Stimulated activated CD4-positive, alpha-beta T cell treated with anti-CD3 and anti-CD28 coated beads, TNF-alpha, amount 100 ng/mL, for 1 hour (primary cell): ENCODE measurements at places on chromosomes 16 and 17.

DNA sequence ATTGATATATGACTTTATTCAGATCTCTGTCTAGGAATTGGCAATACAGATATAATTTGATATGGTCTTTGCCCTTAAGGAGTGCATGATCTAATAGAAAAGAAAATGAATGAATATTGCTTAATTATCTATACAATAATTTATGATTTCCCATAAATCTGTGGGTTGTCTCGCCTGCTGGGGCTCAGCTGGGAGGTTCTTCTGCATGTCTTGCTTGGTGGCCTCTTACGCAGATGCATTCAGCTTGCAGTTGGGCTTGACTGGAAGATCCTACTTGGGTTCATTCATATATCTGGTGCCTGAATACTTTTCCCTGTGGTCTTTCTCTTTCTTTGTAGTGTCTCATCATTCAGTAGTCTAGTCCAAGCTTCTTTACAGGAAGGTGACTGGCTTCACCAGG is 34.0 kb upstream of the GOT2 start:
- no peak for DNase-seq

- no peak for DNase-seq
Measured at GRCh38 chr17:2181206-2181896, 122.2 kb downstream of the SMG6 start.

GRCh38 chr16:1786242-1787055 is 3.7 kb downstream of the NUBP2 start:
- DNase-seq, result no peak

- DNase-seq, result no peak
Measured at GRCh38 chr17:147796-148740, 10.7 kb downstream of the SCGB1C2 start.

DNA sequence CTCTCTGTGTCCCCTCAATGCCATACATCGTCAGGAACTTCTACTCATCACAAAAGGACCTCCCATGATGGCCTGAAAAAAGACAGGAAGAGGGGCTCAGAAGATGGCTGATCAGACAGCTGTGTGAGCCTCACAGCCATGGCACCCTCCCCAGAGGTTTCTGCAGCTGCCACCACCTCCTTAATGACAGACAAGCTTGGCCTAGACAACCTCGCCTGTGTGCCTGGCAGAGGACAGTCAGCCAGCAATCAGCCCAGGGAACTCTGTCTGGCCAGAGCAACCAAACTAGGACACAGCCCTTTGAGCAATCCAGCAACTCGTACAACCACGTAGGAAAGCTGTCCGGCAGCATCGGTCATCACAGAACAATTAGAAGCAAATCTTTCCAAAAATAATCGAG is 54.2 kb upstream of the MED9 start:
- no peak for DNase-seq
